B cell (primary cell): ENCODE measurements at places on chromosomes 5 and 9. TPM values are rescaled to one million over a fixed set of nuclear protein-coding genes. Genes with fewer than 3 reads are reported as not detected.

The CDH9 gene
- polyA plus RNA-seq, result not detected in 2 replicates

The SLC45A2 gene
- polyA plus RNA-seq, result not detected in 2 replicates

- no peak for DNase-seq
Measured at GRCh38 chr5:64628901-64629300, 61.4 kb upstream of the SHISAL2B start.

The SRP19 gene
- polyA plus RNA-seq, result 17.7 and 26.7 TPM in 2 replicates

The SPAG8 gene
- 1.6 and 2.0 TPM in 2 replicates for polyA plus RNA-seq

The PCDH1 gene
- 0.06 TPM in 1 of 2 replicates, not detected in the other for polyA plus RNA-seq

The NME5 gene
- polyA plus RNA-seq, result not detected in 2 replicates

DNA sequence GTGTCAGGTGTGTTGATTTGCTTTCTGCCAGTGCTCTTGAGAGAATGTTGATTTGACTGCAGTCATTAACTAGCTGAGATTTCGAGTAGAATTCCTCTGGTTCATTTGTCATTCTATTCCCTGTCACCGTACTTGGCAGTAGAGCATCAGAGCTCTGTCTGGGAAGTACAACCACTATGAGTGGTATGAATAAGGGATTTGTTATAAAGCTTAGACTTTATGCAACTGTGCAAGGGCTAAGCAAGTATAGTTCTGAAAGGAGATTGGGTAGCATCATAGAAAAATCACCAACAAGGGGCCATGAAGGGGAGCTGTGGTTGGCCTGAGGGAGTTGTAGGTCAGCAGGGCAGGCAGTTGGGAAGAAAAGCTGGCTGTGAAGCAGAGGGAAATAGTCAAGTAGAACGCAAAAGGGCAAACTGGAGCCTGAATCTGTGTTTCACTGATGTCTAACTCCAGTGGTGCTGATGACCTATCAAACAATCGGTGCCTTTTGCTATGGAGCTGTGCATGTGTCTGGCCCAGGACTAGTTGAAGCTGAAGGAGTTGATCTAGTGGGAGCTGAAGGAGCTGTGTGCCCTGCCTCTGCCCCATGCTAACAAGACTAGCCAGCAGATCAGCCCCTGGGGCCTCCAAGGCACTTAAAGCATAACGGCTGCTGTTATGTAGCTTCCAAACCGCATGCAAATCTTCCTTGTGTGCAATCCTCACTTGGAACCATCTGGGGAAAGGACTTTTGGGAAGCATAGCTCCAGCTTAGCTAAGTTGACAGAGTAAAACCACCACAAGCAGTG is 110.0 kb downstream of the SLC28A3 start:
- no peak for DNase-seq

DNA sequence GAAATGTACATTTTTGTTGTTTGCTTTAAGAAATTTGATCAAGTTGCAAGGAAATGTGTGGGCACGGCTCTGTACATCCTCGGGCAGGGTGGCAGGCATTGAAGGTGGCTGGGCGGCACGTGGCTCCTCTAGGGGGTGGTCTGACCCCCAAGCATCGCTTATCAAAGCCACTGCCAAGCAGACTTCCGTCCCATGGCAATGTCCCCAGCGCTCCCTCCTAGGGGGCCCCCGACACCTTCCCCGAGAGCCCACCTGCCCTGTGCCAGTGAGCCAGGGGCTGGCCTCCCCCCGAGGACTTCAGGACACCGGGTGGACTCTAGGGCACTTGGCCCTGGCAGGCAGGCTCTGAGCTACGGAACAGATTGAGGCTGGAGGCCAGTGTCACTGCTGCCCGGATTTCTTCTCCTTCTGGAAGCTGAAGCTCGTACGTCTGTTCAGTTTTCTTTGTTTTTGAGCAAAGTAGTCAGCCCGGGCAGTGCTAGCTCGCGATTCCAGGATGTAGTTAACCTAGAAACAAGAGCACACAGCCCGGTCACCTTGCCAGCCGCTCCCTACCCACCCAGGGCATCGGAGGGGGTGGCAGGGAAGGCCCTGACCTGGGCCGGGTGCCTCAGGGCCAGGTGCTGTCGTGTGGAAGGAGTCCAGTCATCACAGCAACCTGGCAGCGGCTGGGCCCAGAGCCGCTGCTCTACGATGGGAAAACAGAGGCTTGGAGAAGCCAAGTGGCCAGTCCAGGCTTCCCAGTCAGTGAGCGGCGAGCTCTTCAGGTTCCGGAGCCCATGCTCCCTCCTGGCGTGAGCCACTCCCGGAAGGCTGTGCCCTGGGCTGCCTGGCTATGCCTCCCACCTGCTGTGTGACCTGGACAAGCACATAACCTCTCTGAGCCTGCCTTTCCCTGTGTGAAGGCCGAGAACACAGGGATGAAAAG is 177.1 kb downstream of the GAPVD1 start:
- no peak for DNase-seq

The SPAAR gene
- polyA plus RNA-seq, result not detected in 2 replicates

- no peak for DNase-seq
Measured at GRCh38 chr5:157516006-157516405, 56.0 kb downstream of the NIPAL4 start.

DNA sequence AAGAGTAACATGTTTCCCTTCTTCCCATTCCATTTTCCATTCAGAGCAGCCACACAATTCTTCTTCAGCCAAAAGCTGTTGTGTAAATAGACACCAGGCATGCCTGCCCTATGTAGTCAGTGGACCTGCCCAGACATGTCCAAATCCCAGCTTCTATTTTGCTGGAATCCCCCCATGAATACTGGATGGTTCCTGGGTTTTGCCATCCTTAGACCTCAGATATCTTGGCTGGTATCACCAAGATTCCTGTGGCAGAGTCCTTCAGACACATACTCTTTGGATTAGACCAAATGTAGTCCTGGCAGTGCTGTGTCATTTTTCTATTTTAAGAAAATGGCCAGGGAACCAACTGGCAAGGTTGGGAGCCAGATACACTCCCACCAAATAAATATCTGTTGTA is 10.3 kb downstream of the FST start:
- no peak for DNase-seq

GRCh38 chr5:64100203-64100602 is 65.4 kb upstream of the RNF180 start:
- no peak for DNase-seq

GRCh38 chr5:107515521-107516080 is 155.1 kb downstream of the EFNA5 start:
- no peak for DNase-seq

GRCh38 chr5:142403583-142403982 is 78.8 kb upstream of the SPRY4 start:
- no peak for DNase-seq

DNA sequence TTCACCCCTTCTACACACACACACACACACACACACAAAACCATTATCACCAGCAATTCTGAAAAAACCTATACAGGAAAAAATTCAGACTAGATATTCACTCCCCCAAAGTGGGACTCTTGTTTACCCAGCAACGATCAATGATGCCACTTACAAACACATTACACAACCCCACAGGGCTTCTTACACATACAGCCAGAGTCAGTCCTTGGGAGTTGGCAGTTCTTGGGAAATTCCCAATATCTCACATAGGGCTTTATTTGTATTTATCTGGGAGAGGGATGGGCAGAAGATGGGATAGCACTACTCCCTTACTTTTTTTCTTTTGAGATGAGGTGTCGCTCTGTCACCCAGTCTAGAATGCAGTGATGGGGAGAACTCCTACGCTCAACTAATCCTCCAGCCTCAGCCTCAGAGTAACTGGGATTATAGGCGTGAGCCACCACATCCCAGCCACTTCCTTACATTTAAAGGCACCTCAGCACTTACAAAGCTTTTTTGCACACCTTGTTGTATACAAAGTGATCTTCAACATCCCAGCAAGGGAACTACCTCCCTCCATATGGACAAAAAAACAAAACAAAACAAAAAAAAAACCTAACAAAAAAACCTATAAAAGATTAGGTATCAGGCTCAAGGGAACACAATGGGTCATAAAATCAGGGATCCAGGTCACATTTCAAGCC is 168.4 kb downstream of the TSSK1B start:
- DNase-seq, result no peak

- DNase-seq, result no peak
Measured at GRCh38 chr5:41539454-41539853, 29.1 kb upstream of the PLCXD3 start.

GRCh38 chr5:120735076-120735475 is 271.0 kb downstream of the PRR16 start:
- DNase-seq, result no peak

DNA sequence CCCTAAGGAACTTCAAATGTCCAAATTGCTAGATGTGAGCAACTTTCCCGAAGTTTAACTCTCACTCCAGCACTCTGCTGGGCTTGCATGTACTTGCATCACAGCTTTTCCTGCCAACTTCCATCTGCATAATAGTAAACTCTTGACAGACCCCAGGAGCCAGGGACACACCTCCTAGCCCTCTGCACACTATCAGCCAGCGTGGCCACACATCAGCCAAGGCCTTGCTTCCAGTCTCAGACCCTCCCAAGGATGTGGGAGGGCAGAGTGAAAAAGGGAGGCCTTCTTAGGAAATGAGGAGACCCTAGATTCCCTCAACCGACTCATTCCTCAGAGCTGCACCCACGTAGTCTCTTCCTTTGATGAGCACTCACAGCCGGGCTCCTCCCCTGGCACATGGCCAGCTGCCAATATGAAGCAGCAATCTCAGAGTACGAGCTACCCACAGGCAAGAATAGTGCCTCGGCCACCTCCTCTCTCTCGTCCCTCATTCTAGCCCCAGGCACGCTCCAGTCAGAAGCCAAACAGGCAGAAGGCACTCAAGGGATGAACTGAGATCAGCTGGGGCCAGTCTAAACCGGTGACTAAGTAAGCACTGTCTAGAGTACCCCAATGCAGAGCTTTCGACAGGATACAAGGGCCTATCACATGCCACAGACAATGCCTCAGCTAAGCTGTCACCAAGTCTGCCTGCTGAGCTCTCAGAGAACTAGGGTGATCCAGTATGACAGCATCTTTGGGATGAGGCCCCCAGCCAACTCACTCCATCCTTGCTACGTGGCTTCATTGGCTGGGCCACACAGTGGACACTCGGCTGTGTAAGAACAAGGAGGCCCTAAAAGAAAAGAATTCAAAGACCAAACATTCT is 2.3 kb downstream of the P4HA2 start:
- DNase-seq, result no peak

GRCh38 chr5:125232779-125233230 is 486.4 kb upstream of the ZNF608 start:
- DNase-seq, result no peak

The NPM1 gene
- polyA plus RNA-seq, result 158 and 395 TPM in 2 replicates

- DNase-seq, result no peak
Measured at GRCh38 chr9:75797085-75797580, 93.3 kb upstream of the PCSK5 start.

The HEMGN gene
- polyA plus RNA-seq, result 0.06 TPM in 2 replicates

DNA sequence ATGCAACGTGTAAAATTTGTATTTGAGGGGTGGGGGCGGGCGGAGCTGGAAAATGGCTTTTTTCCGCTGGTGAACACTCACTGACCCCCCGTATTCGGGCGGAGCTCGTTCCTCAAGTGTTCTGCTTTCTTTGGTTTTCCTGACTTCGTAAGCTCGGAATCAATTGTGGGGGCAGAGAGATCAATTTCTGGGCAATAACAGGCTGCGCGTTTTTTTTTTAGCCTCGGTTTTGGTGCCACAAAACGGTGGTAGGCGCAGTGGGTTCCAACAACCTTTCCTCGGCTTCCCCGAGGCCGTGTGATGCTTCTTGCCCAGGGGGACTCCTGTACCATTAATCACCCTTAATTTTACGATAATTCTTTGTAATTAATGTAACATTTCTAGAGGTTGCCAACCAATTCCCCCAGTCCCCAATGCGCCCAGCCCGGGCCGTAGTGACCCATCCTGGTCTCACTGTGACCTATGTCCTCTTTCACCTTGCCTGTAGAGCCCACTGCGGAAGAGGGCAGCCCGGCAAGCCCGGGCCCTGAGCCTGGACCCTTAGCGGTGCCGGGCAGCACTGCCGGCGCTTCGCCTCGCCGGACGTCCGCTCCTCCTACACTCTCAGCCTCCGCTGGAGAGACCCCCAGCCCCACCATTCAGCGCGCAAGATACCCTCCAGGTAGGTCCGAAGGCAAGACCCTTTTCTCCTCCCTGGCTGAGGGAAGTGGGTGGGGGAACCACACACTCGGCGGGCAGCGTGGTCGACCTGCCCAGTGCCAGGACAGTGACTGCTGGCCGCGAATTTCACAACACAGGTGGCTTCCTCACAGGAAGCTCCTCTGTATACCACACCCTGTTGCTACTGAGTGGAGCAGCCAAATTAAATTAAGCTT is 3.7 kb downstream of the NR4A3 start:
- peak; percentile 56 for DNase-seq

- DNase-seq, result no peak
Measured at GRCh38 chr9:92615790-92616189, 54.1 kb downstream of the IPPK start.

The NUTM2F gene
- not detected in 2 replicates for polyA plus RNA-seq

The FRMPD1 gene
- not detected in 2 replicates for polyA plus RNA-seq

The PCDHGB7 gene
- 0.06 and 0.12 TPM in 2 replicates for polyA plus RNA-seq

The MZB1 gene
- 306 and 375 TPM in 2 replicates for polyA plus RNA-seq

- DNase-seq, result no peak
Measured at GRCh38 chr5:106185661-106186081, 1485.1 kb downstream of the EFNA5 start.

GRCh38 chr9:6272229-6272598 is 56.0 kb upstream of the TPD52L3 start:
- DNase-seq, result no peak
